Cortex of kidney (tissue), 1 donor: ENCODE measurements at places on chromosomes 16 and 17.

GRCh38 chr17:31486351-31487062 is 95.0 kb downstream of the RAB11FIP4 start:
- DNase-seq = no peak

- no peak for DNase-seq
Measured at GRCh38 chr16:53711390-53711789, 7.4 kb downstream of the FTO start.

GRCh38 chr17:42895185-42895555 is 5.4 kb upstream of the G6PC1 start:
- DNase-seq = no peak

- DNase-seq = no peak
Measured at GRCh38 chr16:57795431-57795878, 6.8 kb downstream of the KIFC3 start.

GRCh38 chr16:17224879-17225281 is 245.9 kb downstream of the XYLT1 start:
- DNase-seq = no peak

- DNase-seq = no peak
Measured at GRCh38 chr17:76191896-76192295, 48.4 kb downstream of the RNF157 start.

DNA sequence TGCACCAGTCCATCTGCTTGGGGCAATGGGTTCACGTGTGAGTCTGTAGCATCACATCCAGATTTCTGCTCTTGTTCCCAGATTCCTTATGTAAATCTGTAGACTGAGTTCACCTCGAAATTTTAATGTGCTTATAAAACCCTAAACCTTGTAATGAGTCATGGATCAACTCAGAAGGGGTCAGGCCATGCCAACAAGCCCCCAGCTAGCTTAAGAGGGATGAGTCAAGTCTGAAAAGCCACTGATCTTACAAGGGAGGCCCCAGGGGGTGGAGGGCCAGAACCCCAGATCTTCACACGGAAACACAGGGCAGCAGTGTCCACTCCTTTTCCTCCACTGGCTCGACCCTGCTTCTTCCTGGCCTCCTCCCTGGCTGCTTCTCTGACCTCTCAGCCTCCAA is 399.1 kb upstream of the CDH5 start:
- DNase-seq = no peak

- DNase-seq = no peak
Measured at GRCh38 chr17:21127509-21128077, 829 bp downstream of the DHRS7B start.

DNA sequence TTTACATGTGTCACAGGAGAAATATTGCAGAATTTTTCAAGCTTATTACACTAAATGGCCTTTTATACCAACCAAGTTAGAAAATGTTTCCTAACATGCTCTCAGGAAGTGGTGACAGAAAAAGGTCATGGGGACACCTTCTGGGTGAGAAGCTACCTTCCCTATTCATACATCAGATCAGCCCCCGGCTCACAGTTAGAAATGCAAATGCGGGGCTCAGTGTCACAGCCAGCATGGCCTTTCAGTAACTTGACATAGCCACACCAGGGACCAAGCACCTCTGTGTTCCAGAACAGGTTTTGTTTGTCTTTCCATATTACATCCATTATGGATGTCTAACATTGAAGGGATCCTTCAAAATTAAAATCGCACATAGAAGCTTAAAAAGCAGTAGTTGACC is 59.5 kb downstream of the CHD9NB start:
- DNase-seq = no peak

DNA sequence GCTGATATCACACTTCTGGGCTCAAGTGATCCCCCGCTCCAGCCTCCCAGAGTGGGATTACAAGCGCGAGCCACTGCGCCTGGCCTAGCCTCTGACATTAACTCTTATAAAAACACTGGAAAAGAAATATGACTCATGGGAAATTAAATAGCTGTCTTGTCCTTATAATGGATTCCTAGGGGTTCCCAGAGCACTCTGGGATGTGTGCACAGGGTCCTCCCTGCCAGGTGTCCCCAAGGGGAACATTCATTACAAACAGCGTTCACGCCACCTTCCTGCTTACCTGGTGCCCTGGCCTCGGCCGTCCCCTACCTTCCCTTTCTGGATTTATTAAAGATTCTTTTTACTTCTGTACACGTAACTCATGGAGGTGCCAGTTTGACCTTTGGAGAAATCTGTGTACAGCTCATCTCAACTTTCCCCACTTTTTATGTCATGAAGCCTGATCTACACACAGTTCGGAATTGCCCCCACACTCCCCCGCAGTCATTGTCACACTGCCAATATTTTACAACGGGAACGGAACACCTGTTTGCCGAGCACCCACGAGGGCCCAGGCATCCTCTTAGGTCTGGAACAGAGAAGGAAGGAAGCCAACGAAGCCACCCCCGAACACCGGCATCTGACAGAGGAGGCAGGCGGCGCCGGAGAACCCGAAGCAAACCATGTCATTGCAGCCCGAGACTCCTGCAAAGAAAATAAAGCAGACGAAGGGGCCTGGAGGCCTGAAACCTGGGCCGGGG is 39.7 kb upstream of the MEAK7 start:
- DNase-seq = no peak

- no peak for DNase-seq
Measured at GRCh38 chr16:55900616-55901393, 25.6 kb upstream of the CES5A start.

GRCh38 chr16:65121870-65122723 is at the start of gene CDH11:
Gene CDH11, minus strand, starts transcription at chr16:65122063. Its CDS starts 117,194 bp downstream, at chr16:65004869.
- no peak for DNase-seq

DNA sequence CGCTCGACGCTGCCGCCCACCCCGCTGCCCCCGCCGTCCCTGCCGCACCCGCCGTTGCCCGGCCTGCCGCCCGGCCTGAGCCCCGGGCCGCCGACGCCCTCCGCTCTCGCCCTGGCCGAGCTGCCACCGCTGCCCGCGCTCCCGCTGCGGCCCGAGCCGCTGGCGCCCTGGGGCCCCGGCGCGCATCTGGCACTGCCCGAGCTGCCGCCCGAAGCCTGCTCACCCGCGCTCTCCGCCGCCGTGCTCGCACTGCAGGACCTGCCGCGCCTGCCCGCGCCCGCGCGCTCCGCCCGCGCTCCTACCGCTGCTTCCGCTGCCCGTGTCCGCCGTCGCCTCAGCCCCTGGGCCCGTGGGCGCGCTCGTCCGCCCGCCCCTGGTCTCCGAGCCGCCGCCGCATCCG is 8.4 kb upstream of the CLDN9 start:
- no peak for DNase-seq

- DNase-seq = no peak
Measured at GRCh38 chr17:67718325-67718941, 697 bp downstream of the NOL11 start.

DNA sequence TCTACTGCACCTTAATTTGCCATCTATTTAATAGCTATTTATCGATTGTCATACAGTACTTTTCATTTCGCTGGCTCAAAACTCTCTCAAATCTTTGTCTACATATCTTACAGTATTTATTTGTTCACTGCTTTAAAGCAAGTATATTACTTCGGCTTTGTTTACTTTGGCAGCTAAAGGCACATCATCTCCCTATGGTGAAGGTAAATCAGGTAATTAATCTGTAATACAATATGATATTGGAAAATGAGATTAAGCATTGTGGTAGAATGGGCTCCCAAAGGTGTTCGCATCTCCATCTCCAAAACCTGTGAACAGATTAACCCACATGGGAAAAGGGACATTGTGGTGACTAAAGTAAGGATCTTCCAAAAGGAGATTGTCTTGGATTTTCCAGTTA is 6.5 kb downstream of the TMEM170A start:
- DNase-seq = no peak

- no peak for DNase-seq
Measured at GRCh38 chr16:10090816-10091215, 91.4 kb downstream of the GRIN2A start.

GRCh38 chr17:16573466-16573865 is 4.5 kb upstream of the ZNF287 start:
- no peak for DNase-seq

- DNase-seq = no peak
Measured at GRCh38 chr17:8176197-8176940, at the start of gene TMEM107. Gene TMEM107, minus strand, starts transcription at chr17:8176380. Its CDS starts 94 bp downstream, at chr17:8176286.

- no peak for DNase-seq
Measured at GRCh38 chr16:65663774-65664173, 541.9 kb upstream of the CDH11 start.

DNA sequence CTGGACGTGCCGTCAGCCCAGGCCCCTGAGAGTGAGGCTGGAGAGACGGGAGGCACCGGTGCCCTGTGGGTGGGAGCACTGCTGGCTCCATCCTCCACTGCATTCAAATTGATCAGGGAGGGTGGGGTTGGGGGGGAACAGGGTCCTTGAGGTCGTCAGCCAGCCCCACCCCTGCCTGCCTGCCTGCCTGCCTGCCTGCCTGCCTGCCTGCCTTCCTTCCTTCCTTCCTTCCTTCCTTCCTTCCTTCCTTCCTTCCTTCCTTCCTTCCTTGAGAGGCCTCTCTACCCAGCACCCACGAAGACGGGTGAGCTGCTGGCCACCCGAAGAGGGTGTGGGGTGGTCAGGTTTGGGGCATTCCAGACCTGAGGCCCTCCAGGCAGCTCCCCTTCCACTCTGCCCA is 16.0 kb downstream of the BAHCC1 start:
- DNase-seq = no peak

GRCh38 chr17:6491071-6491700 is 46.9 kb downstream of the PIMREG start:
- no peak for DNase-seq

- DNase-seq = no peak
Measured at GRCh38 chr16:4780235-4780634, 7.9 kb downstream of the SEPTIN12 start.

DNA sequence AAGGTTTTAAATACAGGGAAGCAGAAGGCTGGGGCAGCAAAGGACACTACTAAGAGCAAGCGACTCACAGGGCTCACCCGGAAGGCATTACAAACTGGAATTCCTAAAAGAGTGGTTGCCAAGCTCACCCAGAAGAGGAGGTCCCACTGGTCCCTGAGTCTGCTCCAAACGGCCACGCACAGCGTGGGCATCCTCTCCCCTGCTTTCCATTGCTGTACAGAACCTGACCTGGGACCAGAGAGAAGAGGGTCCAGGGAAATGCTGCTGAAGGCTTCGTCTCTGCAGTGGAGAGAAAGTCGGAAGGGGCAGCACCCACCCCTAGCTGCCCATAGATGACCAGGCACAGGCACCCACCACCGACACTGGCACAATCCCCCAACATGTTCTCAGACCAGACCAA is 67.2 kb downstream of the ADCY9 start:
- no peak for DNase-seq

DNA sequence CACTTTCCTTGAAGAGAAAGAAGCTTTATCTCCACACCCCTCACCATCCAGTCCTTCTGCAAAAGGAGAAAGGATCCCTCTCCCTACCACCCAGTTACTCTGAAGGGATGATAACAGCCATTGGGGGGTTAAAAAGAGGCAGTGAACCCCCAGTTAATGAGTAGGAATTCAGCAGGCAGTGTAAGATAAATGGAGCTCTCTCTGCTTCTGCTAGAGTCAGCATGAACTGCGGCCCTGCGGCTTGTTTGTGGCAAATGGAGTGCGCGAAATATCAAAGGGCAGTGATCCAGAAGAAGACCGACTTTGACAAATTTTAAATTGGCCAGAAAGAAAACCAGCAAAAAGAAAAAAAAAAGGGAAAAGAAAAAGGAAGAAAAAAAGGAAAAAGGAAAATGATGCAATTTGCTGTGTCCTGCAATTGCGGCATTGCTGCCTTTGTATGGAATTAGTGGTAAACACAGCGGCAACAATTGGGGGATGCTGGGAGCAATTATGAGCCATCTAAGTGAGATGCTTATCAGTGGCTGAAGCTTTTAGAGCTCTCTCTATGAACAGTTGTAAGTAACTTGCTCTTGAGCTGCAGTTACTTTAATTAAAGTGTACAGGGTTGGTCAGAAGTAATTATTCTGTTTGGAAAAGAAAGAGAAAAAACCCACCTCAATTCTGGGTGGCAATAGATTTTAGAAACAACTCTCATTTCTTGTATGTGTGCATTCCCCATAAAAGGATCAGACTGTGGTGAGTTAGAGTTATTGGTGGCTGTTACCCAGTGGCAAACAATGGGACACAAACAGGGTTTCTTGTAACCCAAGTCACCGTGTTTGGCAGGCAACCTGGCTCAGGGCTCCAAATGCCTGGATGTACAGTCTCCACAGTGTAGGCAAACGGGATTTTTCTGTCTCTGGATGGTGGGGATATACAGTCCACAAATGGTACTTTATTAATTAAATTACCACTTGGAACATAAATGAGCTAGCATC is 161.3 kb downstream of the AATF start:
- no peak for DNase-seq

GRCh38 chr16:85056211-85056748 is 28.7 kb downstream of the KIAA0513 start:
- DNase-seq = no peak

GRCh38 chr17:12302711-12303110 is 282.0 kb downstream of the MAP2K4 start:
- no peak for DNase-seq

GRCh38 chr16:73015612-73016487 is 32.1 kb downstream of the ZFHX3 start:
- DNase-seq = no peak

DNA sequence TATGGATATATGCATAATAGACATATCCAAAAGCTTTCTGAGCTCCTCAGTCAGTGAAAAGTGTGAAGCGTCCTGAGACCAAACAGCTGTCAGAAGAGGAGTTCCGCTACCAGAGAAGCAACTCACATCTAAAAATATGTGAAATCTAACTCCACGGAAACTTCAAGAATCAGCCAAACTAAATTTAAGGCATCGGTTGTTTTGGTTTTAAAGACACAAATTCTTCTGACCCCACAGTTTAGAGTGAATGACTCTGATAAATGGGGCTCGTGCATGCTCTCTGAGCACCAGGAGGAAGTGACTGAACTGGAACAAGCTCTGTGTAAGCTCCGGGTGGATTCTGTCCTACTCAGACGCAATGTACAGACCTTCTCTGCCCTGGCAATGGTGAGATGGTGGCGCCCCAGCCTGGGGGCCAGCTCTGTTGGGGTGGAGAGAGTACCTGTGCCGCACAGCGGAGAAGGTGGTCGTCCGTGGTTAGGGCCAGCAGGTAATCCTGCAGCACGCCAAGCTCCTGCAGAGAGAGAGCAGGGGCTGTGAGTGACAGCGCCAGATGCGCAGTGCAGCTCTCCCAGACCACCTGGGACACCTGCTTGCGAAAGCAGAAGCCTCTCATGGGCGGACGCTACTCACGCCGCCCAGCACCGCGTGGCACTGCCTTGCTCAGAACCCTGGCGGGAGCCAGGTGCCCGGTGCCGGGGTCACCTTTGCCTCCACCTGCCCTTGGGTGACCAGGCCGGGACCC is 44.4 kb upstream of the ATP2A3 start:
- DNase-seq = no peak

- no peak for DNase-seq
Measured at GRCh38 chr16:31875928-31876547, 2.4 kb downstream of the ZNF267 start.

GRCh38 chr16:57377080-57377841 is 5.0 kb downstream of the CX3CL1 start:
- no peak for DNase-seq

DNA sequence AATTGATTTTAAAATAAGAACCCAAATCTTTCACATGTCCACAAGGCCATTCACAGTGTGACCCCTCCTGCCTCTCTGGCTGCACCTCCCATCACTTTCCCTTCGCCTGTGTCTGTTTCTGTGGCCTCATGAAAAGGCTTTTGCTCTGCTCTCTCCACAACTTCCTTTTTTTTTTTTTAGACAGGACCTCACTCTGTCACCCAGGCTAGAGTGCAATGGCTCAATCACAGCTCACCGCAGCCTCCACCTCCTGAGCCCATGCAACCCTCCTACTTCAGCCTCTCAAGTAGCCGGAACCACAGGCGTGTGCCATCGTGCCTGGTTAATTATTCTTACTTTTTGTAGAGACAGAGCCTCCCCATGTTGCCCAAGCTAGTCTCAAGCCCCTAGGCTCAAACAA is 197.1 kb downstream of the ABCC12 start:
- no peak for DNase-seq
